ENCODE measurements at places on chromosomes 2 and 18.

DNA sequence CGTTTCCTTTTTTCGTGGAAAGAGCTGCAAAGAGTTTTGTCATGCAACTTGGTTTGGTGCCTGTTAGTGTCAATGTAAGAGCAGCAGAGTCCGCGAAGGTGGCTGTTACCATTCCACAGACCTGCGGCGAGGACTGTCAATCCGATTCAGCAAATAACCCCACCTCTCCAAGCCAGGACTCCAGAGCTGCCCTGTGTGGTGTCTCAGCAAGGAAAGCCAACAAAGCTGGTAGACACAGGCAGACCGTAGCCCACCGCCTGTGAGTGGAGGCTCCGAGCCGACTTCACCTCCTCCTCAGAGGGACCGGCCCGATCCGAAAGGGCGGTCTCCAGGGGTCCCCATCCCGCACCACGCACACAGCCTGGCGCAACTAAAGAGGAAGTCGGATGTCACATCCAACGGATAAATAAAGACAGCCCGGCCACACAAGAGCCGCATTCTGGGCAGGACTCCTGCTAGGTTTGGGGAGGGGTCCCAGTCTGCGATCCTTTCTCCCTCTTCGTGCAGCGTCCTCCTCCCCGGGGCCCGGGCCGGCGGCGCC is 819 bp downstream of the ANKRD44 start:
- DNase-seq: peak; percentile 31

DNA sequence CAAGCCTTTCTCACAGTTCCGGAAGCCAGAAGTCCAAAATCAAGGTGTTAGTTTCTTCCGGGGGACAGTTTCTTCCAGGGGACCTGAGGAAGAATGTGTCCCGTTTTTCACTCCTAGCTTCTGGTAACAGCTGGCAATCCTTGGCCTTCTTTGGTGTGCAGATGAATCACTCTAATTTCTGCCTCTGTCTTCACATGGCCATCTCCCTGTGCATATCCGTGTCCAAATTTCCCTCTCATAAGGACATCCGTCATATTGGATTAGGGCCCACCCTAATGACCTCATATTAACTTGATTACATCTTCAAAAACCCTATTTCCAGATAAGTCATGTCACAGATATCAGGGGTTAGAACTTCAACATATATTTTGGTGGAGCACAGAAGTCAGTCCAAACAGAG is 141.4 kb downstream of the ZEB2 start:
- DNase-seq: no peak

GRCh38 chr2:106232638-106233349 is 38.7 kb upstream of the UXS1 start:
- no peak for DNase-seq

GRCh38 chr2:184685999-184686841 is 87.9 kb downstream of the ZNF804A start:
- DNase-seq: no peak

DNA sequence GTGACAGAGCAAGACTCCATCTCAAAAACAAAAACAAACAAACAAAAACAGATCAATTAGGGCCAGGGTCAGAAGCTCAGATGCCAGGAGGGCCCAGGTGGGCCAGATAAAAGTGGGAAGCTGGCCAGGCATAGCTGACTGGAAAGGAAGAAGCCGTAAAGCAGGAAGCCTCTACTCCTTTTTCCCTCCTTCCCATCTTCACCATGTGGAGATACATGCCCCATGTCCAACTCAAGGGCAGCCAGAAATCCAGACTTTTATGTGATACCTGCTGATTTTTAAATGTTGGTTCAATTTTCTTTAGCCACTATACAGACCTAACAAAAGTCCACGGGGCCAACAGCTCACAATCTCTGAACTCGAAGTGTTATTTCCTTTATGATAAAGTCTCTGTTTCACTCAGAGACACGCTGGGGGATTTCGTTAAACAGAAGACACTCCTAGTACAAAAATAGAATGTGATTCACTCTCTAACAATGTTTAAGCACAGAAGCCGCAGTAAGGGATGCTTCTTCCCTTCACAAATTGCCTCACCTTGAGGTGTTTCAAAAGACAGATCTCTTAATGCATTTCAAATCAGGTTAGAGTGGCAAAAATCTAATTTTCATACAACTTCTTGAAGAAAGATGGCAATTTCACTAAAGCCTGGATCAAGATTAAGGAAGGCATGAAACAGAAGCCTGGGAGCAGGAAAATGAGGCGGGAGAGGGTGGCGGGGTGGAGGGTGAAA is 14.0 kb downstream of the TMEM247 start:
- DNase-seq: no peak

- DNase-seq: no peak
These were observed 243.2 kb upstream of the HDAC4 start for GRCh38 chr2:239644011-239644410.

DNA sequence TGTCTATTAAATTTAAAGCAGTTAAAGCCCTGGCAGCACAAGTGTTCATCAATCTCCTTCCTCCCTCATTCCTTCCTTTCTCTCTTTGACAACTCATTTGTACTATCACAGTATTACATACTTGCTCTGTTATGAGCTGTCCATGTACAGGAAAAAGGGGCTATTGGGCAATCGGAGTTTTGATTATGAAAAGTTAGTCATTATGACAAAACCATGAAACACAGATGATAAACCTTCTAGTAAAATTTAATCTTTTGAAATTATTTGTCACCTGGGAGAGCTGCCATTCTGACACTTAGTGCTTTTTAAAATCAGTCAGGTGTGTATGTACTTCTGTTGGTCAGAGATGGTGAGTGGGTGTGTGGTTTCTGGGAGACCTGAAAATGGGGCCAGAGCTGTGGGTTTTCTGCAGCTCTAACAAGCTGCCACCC is 39.4 kb downstream of the MAP4K4 start:
- no peak for DNase-seq

GRCh38 chr2:128145651-128146050 is 54.7 kb downstream of the UGGT1 start:
- DNase-seq: no peak

DNA sequence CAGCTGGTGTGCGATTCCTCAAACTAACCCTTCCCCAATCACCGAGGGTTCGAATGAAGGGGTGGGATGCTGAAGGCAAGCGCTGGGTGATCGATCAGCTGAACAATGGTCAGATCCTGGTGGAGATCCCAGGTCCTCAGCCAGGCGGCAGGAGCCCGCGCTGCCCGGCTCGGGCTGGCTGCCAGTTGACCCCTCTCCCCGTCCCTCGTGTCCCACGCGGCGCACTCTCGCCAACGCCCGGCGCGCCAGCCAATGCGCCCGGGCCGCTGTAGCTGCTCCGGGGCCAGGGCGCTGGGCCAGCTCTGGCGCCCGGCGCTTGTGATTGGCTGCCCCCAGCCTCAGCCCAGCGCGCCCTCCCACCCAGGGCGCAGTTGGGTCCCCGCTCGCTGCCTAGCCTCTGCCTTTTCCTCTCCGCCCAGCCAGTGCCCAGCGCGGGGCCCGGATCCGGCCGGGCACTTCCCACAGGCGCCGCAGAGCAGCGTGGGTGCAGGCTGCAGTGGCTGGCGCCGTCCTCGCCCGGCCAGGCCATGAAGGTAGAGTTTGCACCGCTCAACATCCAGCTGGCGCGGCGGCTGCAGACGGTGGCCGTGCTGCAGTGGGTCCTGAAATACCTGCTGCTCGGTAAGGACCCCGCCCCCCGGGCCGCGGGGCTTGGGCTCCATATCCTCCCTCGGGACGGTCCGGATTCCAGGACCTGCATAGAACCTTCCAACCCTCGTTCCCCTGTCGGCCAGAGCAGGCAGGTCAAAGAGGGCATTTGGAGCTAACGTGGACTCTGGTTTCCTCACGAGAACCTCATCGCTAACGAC is at the start of gene MOGAT1:
Gene MOGAT1 (plus strand): TSS at position 400 of the 809 bp plus-strand sequence. CDS start 128 bp downstream, at position 528.
- no peak for DNase-seq

DNA sequence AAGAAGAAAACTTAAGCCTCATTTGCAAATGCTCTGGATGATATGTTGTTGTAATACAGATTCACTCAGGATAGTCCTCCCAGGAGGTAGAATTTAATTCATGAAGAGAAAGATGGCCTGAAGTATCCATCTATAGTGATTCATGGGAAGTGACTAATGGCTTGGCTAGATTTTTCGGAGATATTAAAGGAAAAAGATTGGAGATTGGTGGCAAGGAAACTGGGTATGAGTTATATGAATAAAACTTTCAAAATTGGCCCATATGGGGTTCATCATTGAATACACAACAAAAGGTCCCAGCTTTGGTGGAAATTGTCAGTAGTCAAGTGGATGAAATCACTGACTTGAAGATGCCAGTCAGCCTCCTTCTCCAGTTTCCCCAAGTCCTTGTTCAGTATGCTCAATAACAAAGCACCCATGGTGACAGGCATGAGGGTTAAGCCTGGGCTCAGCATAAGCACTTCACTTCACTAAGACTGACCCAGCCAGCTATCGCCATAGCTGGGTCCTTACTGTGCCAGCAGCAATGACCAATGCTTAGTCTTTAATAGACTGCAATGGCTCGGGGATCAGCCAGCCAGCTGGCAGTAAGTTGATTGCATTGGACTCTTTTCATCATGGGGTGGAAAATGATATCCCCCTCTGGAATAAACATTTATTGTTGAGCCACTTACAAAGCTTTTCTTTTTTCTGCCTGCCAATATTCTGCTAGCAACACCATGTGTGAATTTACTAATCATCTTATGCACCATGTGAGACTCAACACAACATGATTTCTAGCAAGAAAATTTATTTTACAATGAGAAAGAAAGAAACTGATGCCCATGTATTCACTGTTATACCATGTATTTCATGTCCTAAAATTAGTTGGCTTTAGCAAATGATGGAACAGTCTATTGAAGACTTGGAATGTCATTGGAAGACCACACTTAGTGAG is 176.6 kb upstream of the TACR1 start:
- no peak for DNase-seq

DNA sequence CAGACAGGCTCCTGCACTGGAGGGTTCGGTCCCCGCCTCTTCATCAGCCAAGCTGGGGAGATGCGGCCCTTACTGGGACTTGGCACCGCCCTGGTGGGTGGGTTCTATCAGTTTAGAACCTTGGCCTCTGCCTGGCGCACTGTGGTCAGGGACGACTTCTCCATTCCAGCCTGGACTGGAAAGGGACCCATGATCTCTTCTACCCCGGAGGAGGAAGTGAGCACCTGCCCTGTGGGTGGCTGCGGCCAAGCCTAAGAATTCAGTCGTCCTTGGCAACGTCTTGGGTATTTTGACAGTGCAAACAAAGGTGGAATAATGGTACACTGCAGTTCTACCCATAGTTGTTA is 106.9 kb upstream of the CD302 start:
- no peak for DNase-seq

- no peak for DNase-seq
These were observed 105.8 kb upstream of the CTAGE1 start for GRCh38 chr18:22523481-22523880.

DNA sequence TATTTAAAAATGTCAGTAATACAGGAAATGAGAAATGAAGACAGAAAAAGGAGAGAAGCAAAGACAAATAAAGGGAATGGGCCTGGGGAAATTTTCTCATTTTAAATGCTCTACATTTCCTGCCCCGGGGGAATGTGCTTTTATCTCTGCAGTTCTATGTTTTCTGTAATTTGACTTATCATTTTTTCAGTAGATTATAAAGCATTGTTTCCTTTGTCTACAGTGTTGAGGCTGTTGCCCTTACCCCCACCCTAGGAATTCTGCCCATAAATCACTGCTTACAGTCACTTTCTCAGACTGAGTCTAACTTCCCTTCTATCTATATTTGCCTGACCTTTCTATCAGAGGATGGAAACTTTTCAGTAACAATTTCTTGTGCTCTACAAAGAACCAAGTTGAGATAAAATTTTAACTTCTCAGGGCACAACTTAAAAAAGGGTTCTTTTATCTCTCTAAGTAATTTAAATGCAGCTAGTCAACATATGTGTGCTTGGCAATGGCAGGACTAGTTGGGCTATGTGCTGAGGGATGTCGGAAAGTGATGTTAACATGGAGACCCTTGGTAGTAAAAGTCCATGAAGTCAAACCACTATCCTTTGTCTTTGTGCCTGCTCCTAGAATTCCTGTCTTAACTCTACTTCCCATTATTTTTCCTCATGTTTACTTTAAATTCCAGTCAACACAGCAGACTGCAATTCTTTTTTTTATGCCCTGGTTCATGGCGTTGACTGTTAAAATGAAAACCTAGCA is 146.5 kb upstream of the MMADHC start:
- no peak for DNase-seq

- no peak for DNase-seq
These were observed 29.3 kb downstream of the DNER start for GRCh38 chr2:229684942-229685562.

DNA sequence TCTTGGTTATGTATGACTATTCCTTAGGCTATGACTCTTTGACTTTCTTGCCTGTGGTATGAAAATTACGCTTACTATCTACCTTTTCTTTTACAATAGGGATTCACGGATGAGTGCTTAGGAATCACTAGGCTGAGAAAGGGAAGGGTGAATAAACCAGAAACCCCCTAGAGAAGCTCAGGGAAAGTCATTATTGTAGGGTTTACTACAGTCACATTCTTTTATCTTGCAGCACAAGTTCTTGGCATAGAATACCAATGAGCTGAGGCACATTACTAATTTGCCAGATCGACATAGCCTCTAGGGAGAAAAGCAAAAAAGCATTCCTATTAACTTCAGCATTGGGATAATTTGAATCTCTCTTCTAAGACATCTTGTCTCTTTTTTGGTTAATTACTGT is 103.3 kb downstream of the ST6GAL2 start:
- DNase-seq: no peak

- DNase-seq: no peak
These were observed 46.5 kb downstream of the ZFP36L2 start for GRCh38 chr2:43179942-43180341.

All from stimulated activated CD8-positive, alpha-beta memory T cell treated with anti-CD3 and anti-CD28 coated beads, Interleukin-2, amount 100 ng/mL, for 1 hour (primary cell).